ENCODE measurements at places on chromosomes 13 and 19.

GRCh38 chr19:1068009-1069001 is 1.3 kb downstream of the ARHGAP45 start:
- peak; percentile 55 for DNase-seq

DNA sequence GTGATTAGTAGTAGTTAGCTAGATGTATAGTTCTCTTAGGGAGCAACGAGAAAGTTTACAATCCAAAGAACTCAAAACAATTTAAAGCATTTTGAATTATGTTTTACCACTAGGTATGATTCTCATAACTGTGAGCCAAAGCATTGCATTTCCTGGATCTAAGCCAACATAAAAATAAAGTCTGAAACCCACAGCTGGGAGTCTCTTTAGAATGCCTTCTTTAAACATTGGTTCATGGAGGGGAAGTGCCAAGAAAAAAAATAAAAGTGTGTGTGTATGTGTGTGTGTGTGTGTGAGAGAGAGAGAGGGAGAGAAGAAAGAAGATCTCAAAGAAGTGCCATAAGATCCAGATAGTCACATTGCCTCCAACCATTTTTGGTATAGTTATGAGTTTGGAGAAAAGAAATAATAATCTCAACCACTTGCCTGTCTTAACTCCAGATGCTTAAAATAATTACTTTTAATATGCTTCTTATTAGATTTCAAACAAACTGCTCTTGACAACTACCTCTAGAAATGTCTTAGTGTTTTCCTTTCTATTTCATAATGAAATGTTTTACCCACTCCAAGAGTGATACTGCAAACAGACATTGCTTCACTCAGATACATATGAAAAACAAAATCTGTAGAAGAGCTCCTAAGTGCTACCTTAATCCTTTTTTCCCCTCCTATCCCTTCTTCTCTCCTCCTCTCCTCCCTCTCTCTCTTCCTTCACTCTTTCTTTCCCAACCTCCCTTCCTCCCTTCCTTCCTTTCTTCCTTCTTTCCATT is 554.1 kb downstream of the KCTD12 start:
- no peak for DNase-seq

GRCh38 chr13:99357131-99357596 is 50.0 kb upstream of the GPR183 start:
- no peak for DNase-seq

- no peak for DNase-seq
Observed at GRCh38 chr13:97727991-97728390, 225.5 kb upstream of the IPO5 start.

DNA sequence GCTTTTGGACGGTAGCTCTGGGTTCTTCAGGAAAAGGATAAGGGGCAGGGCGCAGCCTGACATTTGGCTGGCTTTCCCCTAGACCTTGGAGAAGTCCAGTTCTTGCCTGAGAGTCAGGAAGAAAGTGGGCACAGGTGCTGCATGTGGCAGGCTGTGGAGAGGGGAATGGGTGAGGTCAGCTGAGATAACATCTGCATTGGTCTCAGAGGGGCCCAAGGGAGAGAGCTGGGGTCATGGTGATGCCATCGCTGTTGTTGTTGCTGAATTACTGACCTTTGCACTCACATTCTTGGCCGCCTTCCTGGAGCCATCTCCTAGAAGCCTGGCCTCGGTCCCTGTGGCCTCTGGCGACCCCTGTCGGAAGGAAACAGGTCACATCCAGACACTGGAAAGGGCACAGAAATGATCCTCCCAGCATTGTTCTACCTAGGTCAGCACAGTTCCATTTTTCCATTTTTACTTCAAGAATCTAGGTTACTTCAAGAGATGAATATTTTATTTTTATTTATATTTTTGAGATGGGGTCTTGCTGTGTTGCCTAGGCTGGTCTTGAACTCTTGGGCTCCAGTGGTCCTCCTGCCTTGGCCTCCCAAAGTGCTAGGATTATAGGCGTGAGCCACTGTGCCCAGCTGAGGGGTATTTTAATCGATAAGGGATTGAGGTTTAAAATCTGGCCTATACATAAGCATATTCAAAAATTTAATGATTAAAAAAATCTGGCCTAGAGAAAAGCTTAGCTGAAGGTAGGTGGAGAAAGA is 6.5 kb upstream of the LIPE start:
- peak; percentile 51 for DNase-seq

GRCh38 chr13:44116562-44117332 is 237.0 kb downstream of the LACC1 start:
- peak; percentile 10 for DNase-seq

- no peak for DNase-seq
Observed at GRCh38 chr13:30431269-30431940, 9.1 kb downstream of the UBE2L5 start.

DNA sequence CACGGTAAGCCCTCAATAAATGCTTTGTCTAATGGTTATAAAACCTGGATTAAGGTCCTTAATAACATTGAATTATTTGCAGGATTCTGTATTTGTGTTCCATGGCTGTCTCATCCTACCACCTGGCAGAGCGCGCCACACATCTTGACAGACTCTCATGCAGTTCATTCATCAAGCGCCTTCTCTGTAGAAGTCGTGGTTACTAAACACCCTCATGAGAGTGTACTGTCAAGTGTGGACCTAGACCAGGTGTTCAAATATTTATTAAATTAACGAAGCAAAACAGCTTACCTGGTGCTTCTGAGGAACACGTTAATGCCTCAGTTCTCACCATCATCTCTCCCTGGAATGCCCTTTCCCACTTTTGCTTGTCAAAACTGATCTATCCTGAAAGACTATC is 13.1 kb upstream of the FBXL3 start:
- no peak for DNase-seq

DNA sequence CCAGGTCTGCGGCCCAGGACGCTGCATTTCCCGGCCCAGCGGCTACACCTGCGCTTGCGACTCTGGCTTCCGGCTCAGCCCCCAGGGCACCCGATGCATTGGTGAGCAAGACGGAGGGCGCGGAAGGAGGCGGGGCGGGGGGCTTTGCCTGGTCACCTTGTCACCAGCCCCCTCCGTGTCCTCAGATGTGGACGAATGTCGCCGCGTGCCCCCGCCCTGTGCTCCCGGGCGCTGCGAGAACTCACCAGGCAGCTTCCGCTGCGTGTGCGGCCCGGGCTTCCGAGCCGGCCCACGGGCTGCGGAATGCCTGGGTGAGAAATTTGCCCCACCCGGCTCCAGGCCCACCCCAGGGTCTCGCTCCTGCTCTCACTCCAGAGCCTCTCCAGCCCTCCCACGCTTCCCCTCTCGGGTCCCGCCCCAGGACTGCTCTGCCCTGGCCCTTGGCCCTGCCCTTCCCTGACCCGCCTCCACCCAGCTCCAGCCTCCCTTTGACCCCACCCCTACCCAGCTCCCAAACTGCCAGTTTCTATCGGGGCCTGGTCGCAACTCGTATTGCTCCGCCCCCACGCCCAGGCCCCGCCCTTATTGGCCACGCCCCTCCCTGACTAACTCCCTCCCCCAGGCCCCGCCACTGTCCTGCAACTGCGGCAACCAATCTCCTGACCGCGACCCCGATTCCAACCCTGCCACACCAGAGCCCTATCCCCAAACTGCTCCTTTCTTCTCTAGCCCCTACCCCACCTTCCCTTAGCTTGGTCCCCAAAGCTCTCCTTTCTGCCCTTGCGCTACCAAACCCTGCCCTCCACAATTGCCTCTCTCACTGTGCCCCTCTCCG is 8.6 kb downstream of the LTBP4 start:
- peak; percentile 95 for DNase-seq

DNA sequence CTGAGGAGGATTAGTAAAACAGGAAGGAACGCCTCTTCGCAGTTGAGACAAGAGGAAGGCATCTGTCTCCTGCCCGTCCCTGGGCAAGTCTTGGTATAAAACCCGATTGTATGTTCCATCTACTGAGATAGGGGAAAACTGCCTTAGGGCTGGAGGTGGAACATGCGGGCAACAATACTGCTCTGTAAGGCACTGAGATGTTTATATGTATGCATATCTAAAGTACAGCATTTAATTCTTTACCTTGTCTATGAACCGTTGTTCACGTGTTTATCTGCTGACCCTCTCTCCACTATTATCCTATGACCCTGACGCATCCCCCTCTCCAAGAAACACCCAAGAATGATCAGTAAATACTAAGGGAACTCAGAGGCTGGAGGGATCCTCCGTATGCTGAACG is 722 bp upstream of the TIMM50 start:
- no peak for DNase-seq

Data from germinal center (tissue), 1 donor.